ENCODE measurements at places on chromosomes 2 and 18.

- DNase-seq: no peak
Measured at GRCh38 chr2:156483741-156484173, 47.6 kb downstream of the GPD2 start.

GRCh38 chr2:28431741-28432140 is 39.1 kb downstream of the FOSL2 start:
- DNase-seq: no peak

DNA sequence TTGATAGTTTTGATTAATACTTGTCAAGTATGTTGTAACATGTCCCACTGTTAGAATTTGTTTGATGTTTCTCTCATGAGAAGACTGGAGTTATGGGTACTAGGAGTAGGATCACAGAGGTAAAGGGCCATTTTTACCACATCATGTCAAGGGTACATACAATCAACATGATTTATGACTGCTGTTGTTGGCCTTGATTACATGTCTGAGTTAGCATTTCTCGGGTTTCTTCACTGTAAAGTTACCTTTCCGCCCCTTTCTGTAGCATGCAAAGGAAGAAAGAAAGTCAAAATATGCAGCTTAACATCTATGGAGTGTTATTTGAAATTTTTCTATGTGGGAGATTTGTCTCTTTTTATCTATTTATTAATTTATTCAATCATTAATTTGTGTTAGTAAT is 1456.4 kb downstream of the SUCLG1 start:
- no peak for DNase-seq

GRCh38 chr18:12857215-12857905 is 26.7 kb downstream of the PTPN2 start:
- DNase-seq: peak; percentile 10

- DNase-seq: no peak
Measured at GRCh38 chr2:1600191-1601066, 143.9 kb downstream of the PXDN start.

- no peak for DNase-seq
Measured at GRCh38 chr2:55934337-55934736, 10.8 kb upstream of the EFEMP1 start.

- DNase-seq: no peak
Measured at GRCh38 chr18:39399662-39400061, 1834.1 kb upstream of the CELF4 start.
